ENCODE measurements at places on chromosomes 1 and 21. TPM values are rescaled to one million over a fixed set of nuclear protein-coding genes. Genes with fewer than 3 reads are reported as not detected.

S100A14 gene
- 1.4 TPM for total RNA-seq

TOR1AIP2 gene
- total RNA-seq = 78.4 TPM

CD2 gene
- total RNA-seq = not detected

TDRD5 gene
- total RNA-seq = 0.12 TPM

AADACL3 gene
- not detected for total RNA-seq

GUCA2A gene
- total RNA-seq = not detected

HSPB7 gene
- total RNA-seq = not detected

OPTC gene
- total RNA-seq = not detected

TSPEAR gene
- not detected for total RNA-seq

KCNAB2 gene
- 5.8 TPM for total RNA-seq

GRCh38 chr1:165036403-165036802, 320.1 kb downstream of the LMX1A start:
- no peak overlapping the region for H3K4me3 ChIP-seq
- no peaks in the 10 kb centered on the region for H3K27me3 ChIP-seq
- no peaks in the 10 kb centered on the region for H3K36me3 ChIP-seq
- no peak for DNase-seq
- H3K4me1 ChIP-seq = no peaks in the 10 kb centered on the region

DNA sequence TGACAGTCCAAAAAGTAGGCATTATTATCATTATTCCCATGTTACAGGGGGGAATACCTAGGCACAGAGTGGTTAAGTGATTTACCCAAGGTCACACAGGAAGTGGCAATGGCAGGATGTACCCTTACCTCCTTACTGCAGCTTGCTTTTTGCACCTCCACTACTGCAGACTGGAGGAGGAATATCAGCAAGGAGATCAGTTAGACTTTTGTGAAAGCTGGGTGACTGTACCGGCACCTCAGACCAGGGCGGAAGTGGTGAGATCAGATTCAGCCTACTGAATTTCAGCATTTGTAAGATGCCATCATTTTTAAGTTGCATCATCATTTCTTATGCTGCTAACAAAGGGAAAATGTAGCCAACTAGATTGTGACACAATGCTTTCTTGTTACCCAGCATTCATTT, 4.5 kb downstream of the ADARB1 start:
- no peaks in the 10 kb centered on the region for H3K36me3 ChIP-seq
- no peak overlapping the region for H3K4me3 ChIP-seq
- no peak overlapping the region for H3K27ac ChIP-seq
- DNase-seq = no peak

- H3K36me3 ChIP-seq = peaks cover 6% of the 10 kb centered on the region
- H3K4me3 ChIP-seq = no peak overlapping the region
- DNase-seq = no peak
- no peaks in the 10 kb centered on the region for H3K27me3 ChIP-seq
- H3K4me1 ChIP-seq = peaks cover 6% of the 10 kb centered on the region
These were observed 44.5 kb downstream of the RPL5 start for GRCh38 chr1:92876351-92876750.

- no peak overlapping the region for H3K27ac ChIP-seq
- peaks cover 6% of the 10 kb centered on the region for H3K4me1 ChIP-seq
- H3K27me3 ChIP-seq = peaks cover 6% of the 10 kb centered on the region
- no peak overlapping the region for H3K4me3 ChIP-seq
These were observed 206.7 kb upstream of the C1orf87 start for GRCh38 chr1:60280256-60280655.

GRCh38 chr1:115261496-115261895, 76.6 kb downstream of the NGF start:
- DNase-seq = no peak
- peaks cover 3% of the 10 kb centered on the region for H3K27me3 ChIP-seq
- H3K4me3 ChIP-seq = no peak overlapping the region
- H3K36me3 ChIP-seq = peaks cover 3% of the 10 kb centered on the region

- no peaks in the 10 kb centered on the region for H3K36me3 ChIP-seq
- H3K27me3 ChIP-seq = peaks cover 90% of the 10 kb centered on the region
- no peak overlapping the region for H3K4me3 ChIP-seq
- no peaks in the 10 kb centered on the region for H3K4me1 ChIP-seq
These were observed 6.5 kb upstream of the GRIK3 start for GRCh38 chr1:37040773-37041172.

DNA sequence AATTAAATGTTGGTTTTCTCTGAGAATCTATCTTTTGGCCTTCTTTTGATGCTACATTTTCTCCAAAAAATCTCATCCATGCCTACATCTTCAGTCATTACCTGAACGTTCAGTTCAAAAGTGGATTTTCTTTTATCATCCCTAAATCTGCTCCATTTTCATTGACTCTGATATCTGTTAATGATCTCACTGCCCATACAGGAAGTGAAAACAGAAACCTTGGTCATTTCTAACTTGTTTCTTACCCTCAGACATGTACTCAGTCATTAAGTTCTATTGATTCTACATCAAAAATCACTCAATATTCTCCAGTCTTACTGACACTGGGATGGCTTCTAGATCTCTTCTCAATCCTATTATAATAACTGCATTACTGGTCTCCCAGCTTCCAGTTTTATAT, 22.7 kb downstream of the PRKACB start:
- H3K27me3 ChIP-seq = no peaks in the 10 kb centered on the region
- H3K36me3 ChIP-seq = peaks cover 11% of the 10 kb centered on the region
- H3K4me1 ChIP-seq = peaks cover 15% of the 10 kb centered on the region
- no peak overlapping the region for H3K27ac ChIP-seq

- no peak overlapping the region for H3K4me3 ChIP-seq
- peaks cover 18% of the 10 kb centered on the region for H3K27me3 ChIP-seq
- H3K27ac ChIP-seq = no peak overlapping the region
- peaks cover 2% of the 10 kb centered on the region for H3K4me1 ChIP-seq
- DNase-seq = no peak
- no peaks in the 10 kb centered on the region for H3K36me3 ChIP-seq
These were observed 16.9 kb downstream of the AVPR1B start for GRCh38 chr1:206100226-206100815.

DNA sequence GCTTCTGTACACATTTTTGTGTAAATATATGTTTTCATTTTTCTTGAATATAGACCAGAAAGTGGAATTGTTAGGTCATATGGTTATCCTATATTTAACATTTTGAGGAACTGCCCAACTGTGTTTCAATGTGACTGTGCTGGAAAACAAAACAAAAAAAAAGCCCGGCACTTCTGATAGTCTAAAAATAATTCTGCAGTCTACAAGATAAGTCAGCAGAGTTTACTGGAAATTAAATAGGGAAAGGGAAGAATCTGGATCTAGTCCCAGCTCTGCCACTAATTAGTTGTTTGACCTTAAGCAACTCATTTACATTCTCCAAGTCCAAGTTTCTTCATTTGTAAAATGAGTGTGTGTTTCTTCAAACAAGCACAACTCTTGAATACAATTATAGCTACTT, 869.1 kb upstream of the B3GALT2 start:
- no peak overlapping the region for H3K4me3 ChIP-seq
- H3K27me3 ChIP-seq = peaks cover 3% of the 10 kb centered on the region
- no peak for DNase-seq

All from progenitor cell of endocrine pancreas (in vitro differentiated cells).